Parietal lobe (tissue), 2 donors: ENCODE measurements at places on chromosomes 6 and 20. TPM values are rescaled to one million over a fixed set of nuclear protein-coding genes. Genes with fewer than 3 reads are reported as not detected.

BPIFB3 gene
- total RNA-seq: not detected

PRND gene
- total RNA-seq: 1.9 TPM

GPR6 gene
- total RNA-seq: 1.3 TPM

CPNE1 gene
- total RNA-seq: 107 TPM

PAQR8 gene
- 12.8 TPM for total RNA-seq

GGT7 gene
- total RNA-seq: 26.9 TPM

ME1 gene
- total RNA-seq: 2.2 TPM

ELOVL2 gene
- 45.7 TPM for total RNA-seq

GATA5 gene
- total RNA-seq: not detected

SRXN1 gene
- 9.7 TPM for total RNA-seq

TGIF2 gene
- total RNA-seq: 8.8 TPM

MACROD2 gene
- total RNA-seq: 126 TPM

NUS1 gene
- total RNA-seq: 31.9 TPM

GHRH gene
- not detected for total RNA-seq

NNAT gene
- 333 TPM for total RNA-seq
